ENCODE measurements at places on chromosomes 7 and 10.

GRCh38 chr10:78405231-78405630 is 371.6 kb downstream of the RPS24 start:
- no peak for DNase-seq

GRCh38 chr7:112080441-112080840 is 125.8 kb downstream of the DOCK4 start:
- no peak for DNase-seq

GRCh38 chr10:78194050-78194449 is 160.4 kb downstream of the RPS24 start:
- DNase-seq, result no peak

GRCh38 chr7:111232249-111233084 is 141.5 kb downstream of the LRRN3 start:
- no peak for DNase-seq

DNA sequence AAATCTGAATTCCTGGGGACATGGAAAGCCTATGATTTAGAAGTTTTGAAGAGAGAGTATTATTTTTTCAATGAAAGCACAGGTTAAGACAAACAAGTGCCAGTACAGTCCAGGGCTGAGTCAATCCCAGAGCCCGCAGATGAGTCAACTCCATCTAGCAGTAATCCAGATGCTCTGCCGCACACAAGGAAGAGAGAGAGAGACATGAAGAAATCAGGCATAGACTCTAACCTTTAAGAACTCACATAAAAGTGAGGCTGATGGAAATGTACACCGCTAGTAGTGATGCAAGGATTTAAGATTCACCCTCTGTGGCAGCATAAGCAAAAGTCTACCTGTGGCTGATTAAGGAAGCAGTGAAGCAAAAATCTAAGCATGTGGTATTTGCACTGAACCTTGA is 651.5 kb downstream of the TNS3 start:
- no peak for DNase-seq

DNA sequence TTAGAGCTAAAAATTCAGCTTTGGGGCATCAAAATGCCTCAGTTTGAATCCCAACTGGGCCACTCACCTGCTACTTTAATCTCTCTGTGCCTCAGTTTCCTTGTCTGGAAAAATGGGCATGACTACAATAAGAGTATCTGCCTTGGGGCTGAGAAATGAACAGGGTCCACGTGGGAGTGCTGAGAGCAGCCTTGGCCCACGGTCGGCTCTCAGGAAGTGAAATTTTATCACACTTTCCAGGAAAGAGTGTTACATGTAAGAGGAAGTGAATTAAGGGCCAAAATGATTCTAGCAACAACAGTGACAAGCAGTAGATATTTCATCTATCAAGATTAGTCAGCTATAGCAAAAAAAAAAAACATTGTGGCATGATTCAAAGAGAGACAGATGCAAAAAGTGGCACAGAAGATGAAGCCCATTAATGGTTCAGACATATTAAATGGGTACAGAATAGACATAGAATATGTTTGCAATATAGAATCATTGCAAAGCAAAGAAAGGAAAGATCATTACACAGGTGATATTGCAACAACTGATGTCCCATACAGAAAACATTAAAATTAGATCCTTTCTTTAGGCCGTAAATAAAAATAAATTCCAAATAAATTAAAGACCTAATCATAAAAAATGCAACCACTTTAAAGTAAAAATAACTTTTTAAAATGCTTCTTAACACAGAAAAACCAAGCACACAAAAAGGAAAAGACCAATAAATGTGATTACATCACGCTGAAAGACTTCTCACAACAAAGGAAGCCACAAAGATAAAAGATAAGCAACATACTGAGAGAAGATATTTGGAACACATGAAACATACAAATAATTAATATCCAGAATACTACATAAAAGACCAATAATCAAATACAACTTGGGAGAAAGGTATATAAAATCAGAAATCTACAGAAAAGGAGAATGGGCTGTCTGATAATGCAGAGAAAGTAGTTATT is 4.3 kb downstream of the TMEM273 start:
- DNase-seq, result no peak

DNA sequence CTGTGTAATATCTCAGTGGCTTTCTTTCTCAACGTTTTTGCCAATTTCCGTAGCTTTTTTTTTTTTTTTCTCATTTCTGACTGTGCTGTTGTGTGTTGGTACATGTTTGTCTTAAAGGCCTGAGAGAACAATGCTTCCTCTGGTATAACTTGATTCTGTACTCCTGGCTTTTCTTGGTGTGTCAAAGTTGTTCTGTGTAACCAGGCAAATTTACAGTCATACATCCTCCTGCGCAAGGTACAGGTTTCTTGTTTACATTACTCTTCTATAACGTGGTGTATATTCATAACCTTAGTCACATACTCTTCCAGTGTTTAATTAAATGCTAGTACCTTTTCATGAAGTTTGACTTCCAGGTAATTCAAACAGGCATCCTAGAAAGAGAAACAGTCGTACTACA is 8.3 kb upstream of the ARHGAP12 start:
- DNase-seq, result no peak

DNA sequence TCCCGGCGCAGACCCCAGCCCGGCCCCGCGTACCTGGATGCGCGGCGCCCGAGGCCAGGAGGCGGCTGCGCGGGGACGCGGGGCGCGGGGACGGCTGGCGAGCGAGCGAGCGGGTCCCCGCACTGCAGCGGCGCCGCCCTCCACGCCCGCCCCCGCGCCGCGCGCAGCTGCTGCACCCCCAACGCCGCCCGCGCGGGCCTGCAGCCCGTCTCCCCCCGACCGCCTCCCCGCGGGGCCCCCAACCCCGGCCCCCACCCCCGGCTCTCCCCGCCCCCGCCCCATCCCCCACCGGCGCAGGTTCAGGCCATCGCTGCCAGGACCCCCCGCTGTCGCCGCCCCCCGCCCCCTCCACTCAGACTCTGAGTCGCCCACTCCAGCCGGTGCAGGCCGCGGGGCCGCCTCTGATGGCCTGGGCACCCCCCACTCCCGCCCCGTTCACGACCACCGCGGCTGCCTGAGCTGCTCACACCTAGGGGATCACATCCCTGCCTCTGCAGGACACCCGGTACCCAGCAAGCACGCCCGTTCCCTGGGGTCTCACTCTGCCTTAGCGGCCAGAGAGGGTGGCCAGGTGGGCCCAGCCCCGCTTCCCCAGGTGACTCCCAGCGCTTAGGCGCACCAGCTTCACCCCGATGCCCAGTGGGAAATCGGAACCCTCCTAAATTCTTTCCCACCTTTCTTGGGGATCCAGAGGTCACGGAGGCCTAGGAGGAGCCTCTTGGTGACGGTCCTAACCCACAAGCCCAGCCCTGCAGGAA is 13.9 kb upstream of the DNAAF5 start:
- DNase-seq, result no peak
